ENCODE measurements at places on chromosomes 5 and 9. TPM values are rescaled to one million over a fixed set of nuclear protein-coding genes. Genes with fewer than 3 reads are reported as not detected.

GRCh38 chr9:92265154-92265553, 28.3 kb downstream of the IARS1 start:
- H3K36me3 ChIP-seq: peaks cover 62% of the 10 kb centered on the region
- H3K27ac ChIP-seq: no peak overlapping the region
- H3K4me3 ChIP-seq: no peak overlapping the region
- H3K27me3 ChIP-seq: no peaks in the 10 kb centered on the region

- H3K36me3 ChIP-seq: peaks cover 1% of the 10 kb centered on the region
- no peak overlapping the region for H3K27ac ChIP-seq
- no peak for DNase-seq
- no peak overlapping the region for H3K4me3 ChIP-seq
- H3K4me1 ChIP-seq: no peaks in the 10 kb centered on the region
Measured at GRCh38 chr5:13976867-13977830, 32.7 kb upstream of the DNAH5 start.

DNA sequence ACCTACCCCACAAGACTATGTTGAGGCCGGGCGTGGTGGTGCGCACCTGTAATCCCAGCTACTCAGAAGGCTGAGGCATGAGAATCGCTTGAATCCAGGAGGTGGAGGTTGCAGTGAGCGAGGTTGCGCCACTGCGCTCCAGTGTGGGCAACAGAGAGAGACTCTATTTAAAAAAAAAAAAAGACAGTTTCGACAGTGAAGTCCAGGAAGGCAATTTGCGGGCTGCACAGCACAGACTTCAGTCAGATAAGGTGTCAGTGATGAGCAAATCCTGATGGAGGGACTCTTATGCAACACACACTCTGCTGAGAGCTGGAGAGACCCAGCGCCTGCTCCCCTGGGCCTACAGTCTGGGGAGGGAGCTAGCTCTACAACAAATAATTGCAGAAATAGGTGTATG, 14.2 kb downstream of the CCNJL start:
- H3K4me1 ChIP-seq: peaks cover 3% of the 10 kb centered on the region
- H3K36me3 ChIP-seq: peaks cover 5% of the 10 kb centered on the region
- H3K27me3 ChIP-seq: no peaks in the 10 kb centered on the region
- H3K27ac ChIP-seq: no peak overlapping the region

GRCh38 chr5:134464988-134465815, 53.5 kb upstream of the CDKN2AIPNL start:
- peaks cover 43% of the 10 kb centered on the region for H3K4me1 ChIP-seq
- H3K36me3 ChIP-seq: peaks cover 1% of the 10 kb centered on the region
- H3K27me3 ChIP-seq: no peaks in the 10 kb centered on the region
- peak; percentile 68 for DNase-seq
- peak overlapping the region; percentile 69 for H3K4me3 ChIP-seq

DNA sequence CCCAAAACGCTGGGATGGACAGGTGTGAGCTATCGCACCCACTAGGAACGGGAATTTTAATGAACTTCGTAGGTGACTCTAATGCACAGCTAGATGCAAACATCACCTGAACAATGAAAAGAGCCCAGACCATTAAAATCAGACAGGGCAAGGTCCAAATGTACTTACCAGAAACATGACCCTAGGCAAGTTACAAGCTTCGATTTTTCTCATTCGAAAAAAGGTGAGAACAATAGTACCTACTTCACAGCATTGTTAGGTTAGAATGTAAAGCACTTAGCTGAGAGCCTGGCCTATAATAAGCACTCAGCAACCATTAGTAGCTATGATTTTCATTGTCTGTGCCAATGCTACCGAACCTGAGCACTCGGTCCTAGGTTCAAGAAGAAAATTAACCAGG, 5.8 kb upstream of the KLHL3 start:
- peaks cover 8% of the 10 kb centered on the region for H3K4me1 ChIP-seq
- peaks cover 2% of the 10 kb centered on the region for H3K36me3 ChIP-seq
- H3K27ac ChIP-seq: no peak overlapping the region

DNA sequence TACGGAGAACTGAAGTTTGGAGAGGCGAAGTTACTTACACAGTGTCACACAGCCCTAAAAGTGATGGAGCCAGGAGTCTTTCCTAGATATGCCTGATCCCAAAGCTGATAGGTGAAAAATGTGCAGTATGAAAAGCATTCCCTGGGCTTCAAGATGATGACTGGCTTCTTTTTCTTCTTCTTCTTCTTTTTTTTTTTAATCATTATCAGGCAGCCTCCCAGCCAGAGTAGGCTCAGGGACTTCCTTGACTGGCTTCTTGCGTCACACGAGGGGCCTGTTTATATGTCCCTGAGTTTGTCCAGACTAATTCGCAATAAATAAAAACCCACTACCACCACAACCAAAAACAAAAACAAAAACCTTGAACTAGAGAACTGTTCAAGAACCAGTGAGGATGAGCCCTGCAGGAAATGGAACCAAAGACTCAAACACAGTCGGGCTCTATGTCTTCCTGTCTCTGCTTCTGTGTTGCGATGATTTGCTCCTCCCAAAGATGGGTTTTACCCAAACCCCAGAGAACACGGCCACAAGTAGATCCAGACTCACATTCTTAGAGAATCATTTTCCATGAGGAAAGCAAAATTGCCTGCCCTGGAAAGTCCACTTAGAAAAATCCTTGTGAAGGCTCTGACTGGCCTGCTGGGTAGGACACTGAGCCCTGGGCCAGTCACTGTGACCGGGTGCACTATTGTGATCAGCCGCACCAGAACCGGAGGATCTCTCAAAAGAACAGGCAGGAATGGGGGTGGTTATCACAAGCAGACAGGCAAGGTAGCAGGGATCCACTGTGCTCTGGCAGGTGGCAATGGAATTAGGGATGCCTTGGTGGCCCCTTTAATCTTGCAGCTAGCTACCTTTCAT, 38.0 kb upstream of the ADAM19 start:
- no peaks in the 10 kb centered on the region for H3K36me3 ChIP-seq
- H3K27me3 ChIP-seq: no peaks in the 10 kb centered on the region
- DNase-seq: no peak
- no peak overlapping the region for H3K27ac ChIP-seq
- no peak overlapping the region for H3K4me3 ChIP-seq

DNA sequence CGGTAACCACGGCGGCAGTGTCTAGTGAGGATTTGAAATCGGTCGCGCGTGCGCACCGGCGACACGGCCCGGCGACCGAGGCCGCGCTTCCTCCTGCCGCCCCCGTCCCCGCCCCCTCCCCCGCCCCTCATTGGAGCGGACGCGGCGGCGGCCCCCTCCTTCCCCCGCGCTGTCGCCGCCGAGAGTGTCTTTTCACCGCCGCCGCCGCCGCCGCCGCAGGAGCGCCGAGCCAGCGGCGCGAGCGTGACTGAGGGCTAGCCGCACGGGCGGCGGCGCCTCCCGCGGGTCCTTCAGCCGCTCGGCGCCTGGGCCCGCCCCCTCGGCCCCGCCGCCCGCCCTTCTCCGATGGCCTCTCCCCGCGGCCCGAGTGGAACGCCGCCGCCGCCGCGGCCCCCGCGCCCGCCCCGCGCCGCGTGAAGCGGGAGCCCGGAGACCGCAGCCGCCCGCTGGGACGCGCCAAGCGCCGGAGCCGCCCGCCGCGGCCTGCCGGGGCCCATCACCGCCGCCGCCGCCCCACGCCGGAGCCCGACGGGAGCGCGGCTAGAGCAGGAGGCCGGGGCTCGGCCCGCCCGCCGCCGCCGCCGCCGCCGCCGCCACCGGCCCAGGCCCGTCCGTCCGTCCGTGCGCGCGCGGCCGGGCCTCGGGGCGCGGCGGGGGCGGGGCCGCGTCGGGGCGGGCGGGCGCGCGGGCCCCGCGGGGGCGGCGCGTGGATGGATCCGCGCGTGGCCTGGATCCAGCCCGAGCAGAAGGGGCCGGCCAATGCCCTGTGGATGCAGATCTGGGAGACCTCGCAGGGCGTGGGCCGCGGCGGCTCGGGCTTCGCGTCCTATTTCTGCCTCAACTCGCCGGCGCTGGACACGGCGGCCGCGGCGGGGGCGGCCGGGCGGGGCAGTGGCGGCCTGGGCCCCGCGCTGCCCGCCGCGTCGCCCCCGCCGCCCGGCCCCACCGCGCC, at the start of gene TENT4A:
Gene TENT4A, plus strand, starts transcription at position 159 of the 952 bp plus-strand sequence. Its CDS starts 552 bp downstream, at position 711.
- H3K4me1 ChIP-seq: peaks cover 50% of the 10 kb centered on the region
- H3K36me3 ChIP-seq: no peaks in the 10 kb centered on the region
- peak within 1 kb of the TSS; percentile 88 for H3K4me3 ChIP-seq
- H3K27me3 ChIP-seq: no peaks in the 10 kb centered on the region
- no peak for DNase-seq

- H3K27me3 ChIP-seq: no peaks in the 10 kb centered on the region
- H3K4me3 ChIP-seq: no peak overlapping the region
- H3K27ac ChIP-seq: no peak overlapping the region
- peaks cover 19% of the 10 kb centered on the region for H3K4me1 ChIP-seq
- DNase-seq: no peak
Measured at GRCh38 chr9:131722255-131722654, 17.6 kb downstream of the RAPGEF1 start.

GRCh38 chr9:14094491-14094890, 219.4 kb downstream of the NFIB start:
- peaks cover 5% of the 10 kb centered on the region for H3K36me3 ChIP-seq
- H3K27ac ChIP-seq: no peak overlapping the region
- no peaks in the 10 kb centered on the region for H3K27me3 ChIP-seq
- H3K4me1 ChIP-seq: peaks cover 41% of the 10 kb centered on the region
- DNase-seq: no peak

GRCh38 chr5:132428147-132428482, 58.6 kb downstream of the SLC22A5 start:
- H3K27ac ChIP-seq: peak overlapping the region; percentile 85
- no peak overlapping the region for H3K4me3 ChIP-seq
- peaks cover 63% of the 10 kb centered on the region for H3K4me1 ChIP-seq
- no peak for DNase-seq

DNA sequence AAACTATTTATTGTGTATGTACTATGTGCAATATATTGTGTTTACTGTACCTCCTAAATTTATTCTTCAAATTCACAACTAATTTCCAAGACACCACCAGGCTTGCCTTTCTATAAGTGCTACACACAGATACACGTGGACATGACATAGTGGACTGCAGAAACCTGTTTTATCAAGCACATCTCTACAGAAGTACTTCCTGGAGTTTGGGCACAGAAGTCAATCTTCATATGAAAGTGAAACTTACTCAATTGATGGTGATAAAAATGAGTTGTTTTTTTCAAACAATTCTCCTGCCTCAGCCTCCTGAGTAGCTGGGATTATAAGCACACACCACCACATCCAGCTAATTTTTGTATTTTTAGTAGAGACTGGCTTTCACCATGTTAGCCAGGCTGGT, 57.6 kb downstream of the NLN start:
- no peak for DNase-seq
- H3K4me3 ChIP-seq: no peak overlapping the region
- H3K27ac ChIP-seq: no peak overlapping the region
- peaks cover 27% of the 10 kb centered on the region for H3K36me3 ChIP-seq
- H3K4me1 ChIP-seq: peaks cover 8% of the 10 kb centered on the region

Gene LCN12
- not detected for total RNA-seq

Gene FOXD4L4
- not detected for total RNA-seq

Gene RLN1
- total RNA-seq: not detected

Gene MIGA2
- 19.7 TPM for total RNA-seq

Gene ACOT12
- total RNA-seq: not detected

Gene MOB3B
- 3.7 TPM for total RNA-seq

Gene EIF4EBP3
- 6.2 TPM for total RNA-seq

Gene C5orf46
- total RNA-seq: 7.8 TPM

Gene LTC4S
- total RNA-seq: 1.7 TPM
